ENCODE measurements at places on chromosomes 4 and X.

DNA sequence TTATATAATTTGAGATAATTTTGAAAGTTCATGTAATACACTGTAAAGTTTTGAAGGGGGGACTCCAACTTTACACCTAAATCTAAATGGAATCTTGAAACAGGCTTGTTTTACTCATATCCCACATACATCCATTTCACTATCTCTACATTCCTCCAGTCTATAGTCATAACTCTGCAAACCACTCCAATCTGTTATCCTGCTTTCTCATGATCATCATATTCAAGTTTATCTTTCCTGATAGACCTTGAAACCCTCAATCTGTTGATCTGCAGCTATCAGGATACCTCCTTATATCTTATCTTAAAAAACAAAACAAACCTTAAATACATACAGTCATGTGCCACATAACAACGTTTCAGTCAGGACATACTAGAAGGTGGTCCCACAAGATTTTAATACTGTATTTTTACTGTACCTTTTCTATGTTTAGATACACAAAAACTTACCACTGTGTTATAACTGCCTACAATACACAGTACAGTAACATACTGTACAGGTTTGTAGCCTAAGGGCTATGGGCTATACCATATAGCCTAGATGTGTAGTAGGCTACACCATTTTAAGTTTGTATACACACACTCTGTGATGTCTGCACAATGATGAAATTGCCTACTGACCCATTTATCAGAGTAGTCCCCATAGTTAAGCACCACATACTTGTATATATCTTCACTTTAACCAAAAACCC lies 14.0 kb downstream of the CHIC2 start:
- DNase-seq: no peak

DNA sequence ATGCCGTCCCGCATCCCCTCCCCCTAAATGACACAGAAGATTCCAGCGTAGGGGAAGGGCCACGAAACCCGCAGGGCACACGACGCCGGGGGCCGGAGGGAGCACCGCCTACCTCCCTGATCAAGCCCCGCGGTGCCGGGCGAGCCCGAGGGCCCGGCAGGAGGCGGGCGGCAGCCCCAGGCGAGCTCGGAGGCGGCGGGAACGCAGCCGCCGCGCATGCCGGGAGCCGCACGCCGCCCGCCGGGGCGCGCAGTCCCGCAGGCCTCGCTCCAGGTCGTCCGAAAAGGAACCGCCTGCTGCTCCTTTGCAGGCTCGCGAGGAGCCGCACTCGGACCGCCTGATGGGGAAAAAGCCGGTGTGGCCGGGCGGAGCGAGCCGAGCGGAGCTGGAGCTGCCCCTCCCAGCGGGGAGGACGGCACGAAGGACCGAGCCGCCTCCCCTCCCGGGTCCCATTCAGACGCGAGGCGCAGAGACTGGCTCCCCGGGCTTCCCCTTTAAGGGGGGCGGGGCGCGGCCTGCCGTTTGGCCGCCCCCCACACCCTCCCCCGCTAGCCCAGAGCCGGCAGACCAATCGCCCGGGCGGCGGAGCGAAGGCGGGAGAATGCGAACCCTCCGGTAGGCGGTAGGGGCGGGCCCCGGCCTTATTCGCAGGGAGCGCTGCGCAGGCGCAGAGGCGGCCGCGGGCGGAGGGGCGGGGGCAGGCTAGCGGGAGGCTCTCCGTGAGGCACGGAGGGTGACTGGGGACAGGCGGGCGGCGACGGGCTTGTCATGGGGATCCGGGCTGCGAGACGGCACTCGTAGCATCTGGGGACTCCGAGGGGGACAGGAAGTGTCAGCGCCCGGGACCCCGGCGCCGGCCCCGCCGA lies 561 bp upstream of the ING2 start:
- peak; percentile 92 for DNase-seq

GRCh38 chrX:133473451-133473850 lies 58.2 kb upstream of the GPC4 start:
- DNase-seq: no peak

DNA sequence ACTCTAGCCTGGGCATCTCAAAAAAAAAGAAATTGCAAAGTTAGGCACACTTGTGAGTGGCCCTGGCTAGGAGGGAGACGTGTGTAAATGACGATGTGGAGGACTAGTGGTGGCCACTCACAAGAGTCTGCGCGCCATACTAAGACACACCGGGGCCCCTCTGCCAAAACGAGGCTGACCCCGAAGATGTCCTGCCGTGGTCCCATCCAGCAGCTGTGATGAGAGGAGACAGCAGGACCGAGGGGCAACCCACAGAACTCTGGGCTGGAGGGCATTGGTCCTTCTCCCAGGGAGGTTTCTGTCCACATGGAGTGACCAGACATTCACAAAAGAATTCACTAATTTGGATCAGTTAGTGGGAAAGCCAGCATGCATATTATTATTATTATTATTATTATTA lies 47.4 kb downstream of the NOP14 start:
- DNase-seq: no peak

GRCh38 chrX:80602036-80602860 lies 182.0 kb downstream of the TENT5D start:
- no peak for DNase-seq

GRCh38 chr4:5800496-5800895 lies 89.5 kb downstream of the EVC start:
- DNase-seq: no peak

GRCh38 chrX:44152852-44153251 lies 179.7 kb upstream of the NDP start:
- DNase-seq: no peak

DNA sequence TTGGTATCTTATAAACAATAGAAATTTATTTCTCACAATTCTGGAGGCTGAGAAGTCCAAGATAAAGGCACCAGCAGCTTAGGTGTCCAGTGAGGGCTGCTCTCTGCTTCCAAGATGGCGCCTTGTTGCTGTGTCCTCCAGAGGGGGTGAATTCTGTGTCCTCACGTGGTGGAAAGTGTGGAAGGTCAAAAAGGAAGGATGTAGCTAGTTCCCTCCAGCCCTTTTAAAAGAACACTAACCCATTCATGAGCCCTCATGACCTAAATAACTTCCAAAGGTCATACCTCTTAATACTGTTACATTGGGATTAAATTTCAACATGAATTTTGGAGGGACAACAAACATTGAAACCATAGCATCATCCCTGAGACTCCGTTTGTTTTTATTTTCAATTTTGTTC lies 48.8 kb downstream of the ZNF81 start:
- DNase-seq: no peak

DNA sequence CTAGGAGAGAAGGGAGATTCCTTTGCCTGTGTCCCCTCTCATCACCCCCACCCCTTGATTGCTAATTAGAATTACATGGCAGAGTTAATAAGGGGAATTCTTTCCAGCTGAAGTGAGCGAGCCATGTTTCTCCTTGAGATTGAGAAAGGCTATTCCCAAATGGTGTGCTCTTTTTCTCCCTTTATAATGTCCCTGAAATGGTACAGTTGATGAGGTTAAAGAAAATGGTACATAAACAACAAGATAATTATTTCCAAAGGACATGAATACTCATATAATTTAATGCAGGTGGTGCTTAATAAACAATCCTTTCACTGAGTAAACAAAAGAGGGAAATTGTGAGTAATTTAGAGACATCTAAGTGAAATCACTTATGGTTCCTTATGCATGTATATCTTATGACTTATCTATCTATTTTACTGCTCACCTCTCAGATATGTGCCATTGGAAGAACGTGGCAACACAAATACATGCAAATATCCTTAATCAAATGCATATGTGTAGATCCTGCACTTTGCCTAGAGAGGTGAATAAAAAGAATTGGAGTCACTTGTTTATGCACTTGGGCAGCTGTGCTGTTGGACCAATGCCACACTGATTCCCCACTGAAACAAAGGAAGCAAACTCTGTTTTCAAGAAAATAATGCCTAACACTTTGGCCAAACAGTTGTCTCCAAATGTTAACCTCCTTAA lies 106.6 kb upstream of the WDR44 start:
- no peak for DNase-seq

GRCh38 chr4:26321373-26322221 lies 783 bp downstream of the RBPJ start:
- peak; percentile 32 for DNase-seq

DNA sequence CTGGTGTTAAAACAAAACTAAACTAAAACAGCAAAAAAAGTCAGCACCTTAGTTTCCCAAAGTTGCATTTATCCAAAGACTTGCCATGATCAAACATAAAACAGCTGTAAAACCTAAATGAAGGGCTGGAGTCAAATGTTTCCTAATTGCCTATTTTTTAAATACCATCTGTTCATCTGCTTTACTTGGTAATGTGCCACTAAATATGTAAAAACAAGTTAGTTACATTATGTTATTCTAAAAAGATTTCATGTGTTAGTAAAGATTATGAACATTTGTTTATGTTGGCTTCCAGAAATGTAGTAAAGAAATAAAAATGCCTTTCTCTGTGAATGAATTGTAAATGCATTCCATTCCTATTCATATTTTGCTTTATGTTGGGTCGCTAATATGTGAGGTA lies 977.8 kb downstream of the FSTL5 start:
- no peak for DNase-seq

GRCh38 chrX:28581522-28581921 lies 5.7 kb upstream of the IL1RAPL1 start:
- no peak for DNase-seq

DNA sequence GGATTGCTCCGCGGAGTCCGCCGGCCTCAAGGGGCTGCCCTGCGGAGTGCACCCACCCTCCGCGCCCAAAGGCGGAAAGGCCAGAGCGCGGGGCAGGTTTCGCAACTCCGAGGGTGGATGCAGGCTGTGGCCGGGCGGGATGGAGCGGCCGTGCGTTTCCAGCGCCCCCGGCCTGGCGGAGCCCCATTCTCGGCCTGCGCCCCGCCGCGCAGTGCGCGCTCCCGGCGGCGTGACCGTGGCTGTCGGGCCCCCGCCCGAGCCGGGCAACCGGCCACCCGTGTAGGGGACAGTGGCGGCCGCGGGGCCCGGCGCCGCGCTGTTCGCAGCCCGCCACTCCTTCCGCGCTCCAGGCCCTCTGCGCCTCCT lies 331 bp downstream of the SETD7 start:
- DNase-seq: no peak

DNA sequence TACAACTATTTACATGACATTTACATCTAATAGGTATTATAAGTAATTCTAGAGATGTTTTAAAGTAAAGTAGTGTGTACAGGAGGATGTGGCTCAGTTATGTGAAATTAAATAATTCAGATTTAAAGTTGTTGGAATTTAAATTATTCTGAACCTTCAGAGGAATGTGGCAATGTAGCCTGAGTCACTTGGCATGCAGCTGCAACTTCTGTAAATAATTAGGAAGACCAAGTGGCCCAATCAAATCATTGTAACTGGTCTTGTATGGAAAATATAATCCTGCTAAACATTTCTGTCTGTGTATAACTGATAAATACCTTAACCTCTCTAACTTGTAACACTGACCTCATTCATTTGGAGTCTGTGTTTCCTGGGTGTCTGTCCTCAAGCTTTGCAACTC lies 828.9 kb downstream of the GLUD2 start:
- DNase-seq: no peak

GRCh38 chr4:13244444-13244843 lies 239.7 kb downstream of the RAB28 start:
- no peak for DNase-seq

- peak; percentile 50 for DNase-seq
Observed at GRCh38 chr4:15110120-15110571, 107.9 kb downstream of the CPEB2 start.

GRCh38 chr4:23788460-23788859 lies 101.4 kb downstream of the PPARGC1A start:
- peak; percentile 51 for DNase-seq

GRCh38 chr4:856225-856901 lies 30.4 kb upstream of the CPLX1 start:
- DNase-seq: no peak

- no peak for DNase-seq
Observed at GRCh38 chr4:110737931-110738330, 115.1 kb upstream of the PITX2 start.

- DNase-seq: no peak
Observed at GRCh38 chr4:62324215-62324614, 1124.1 kb downstream of the ADGRL3 start.

GRCh38 chrX:45479835-45480422 lies 279.3 kb upstream of the DIPK2B start:
- peak; percentile 91 for DNase-seq

DNA sequence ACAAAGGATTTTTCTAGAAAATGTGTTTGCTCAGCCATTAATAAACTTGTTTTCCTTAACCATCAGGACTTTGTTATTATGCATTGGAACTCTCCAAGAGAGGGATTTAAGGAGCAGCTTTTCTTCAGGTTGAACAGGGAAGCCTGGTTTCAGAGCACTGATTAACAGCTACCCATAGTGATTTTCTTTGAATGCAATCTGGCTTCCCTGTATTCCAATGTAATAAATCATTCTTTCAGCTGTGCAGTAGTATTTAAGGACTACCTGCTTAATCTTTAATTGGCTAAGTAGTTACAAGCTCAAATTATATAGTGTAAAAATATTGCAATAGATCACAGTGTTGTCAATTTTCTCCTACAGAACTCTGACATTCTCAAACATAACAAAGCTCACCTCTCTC lies 77.5 kb downstream of the TMEM156 start:
- no peak for DNase-seq

GRCh38 chrX:21838937-21839333 lies 482 bp upstream of the MBTPS2 start:
- DNase-seq: peak; percentile 13

GRCh38 chr4:104743215-104743653 lies 248.5 kb upstream of the CXXC4 start:
- DNase-seq: no peak

- DNase-seq: no peak
Observed at GRCh38 chr4:45661893-45662292, 462.0 kb downstream of the GABRG1 start.

- DNase-seq: no peak
Observed at GRCh38 chr4:153166716-153167501, 37.3 kb upstream of the TRIM2 start.

DNA sequence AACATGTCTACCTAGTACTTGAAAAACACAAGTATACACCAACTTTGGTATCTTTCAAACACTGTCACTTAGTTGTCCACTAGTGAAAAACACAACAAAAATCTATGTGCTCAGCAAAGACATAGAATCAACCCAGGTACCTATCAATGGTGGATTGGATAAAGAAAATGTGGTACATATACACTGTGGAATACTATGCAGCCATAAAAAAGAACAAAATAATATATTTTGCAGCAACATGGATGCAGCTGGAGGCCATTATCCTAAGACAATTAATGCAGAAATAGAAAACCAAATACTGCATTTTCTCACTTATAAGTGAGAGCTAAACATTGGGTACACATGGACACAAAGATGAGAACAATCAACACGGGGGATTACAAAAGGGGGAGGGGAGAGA lies 148.7 kb downstream of the ENOX2 start:
- no peak for DNase-seq

Data from SW480 (cell line).